ENCODE measurements at places on chromosomes 7 and 10.

- peak; percentile 40 for DNase-seq
These were observed 136.2 kb upstream of the RET start for GRCh38 chr10:42940487-42941294.

GRCh38 chr7:143901332-143901667 lies 676 bp downstream of the TCAF1 start:
- DNase-seq, result no peak

DNA sequence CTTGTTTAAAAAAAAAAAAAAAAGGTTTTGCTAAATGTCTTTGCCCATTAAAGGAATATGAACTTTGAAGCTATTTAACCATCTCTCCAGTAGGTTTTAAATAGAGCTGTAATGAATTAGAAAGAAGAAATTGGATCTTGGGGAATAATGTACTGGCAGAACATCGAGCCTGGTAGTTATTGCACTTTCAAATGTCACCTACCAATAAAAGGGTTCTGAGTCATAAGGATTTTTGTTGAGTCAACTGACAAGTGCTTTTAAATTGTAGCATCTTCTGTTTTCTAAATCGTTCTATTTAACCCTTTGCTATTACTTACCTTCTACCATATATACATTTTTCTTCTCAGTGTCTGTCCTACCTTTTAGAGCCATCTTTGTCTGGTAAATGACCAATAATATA lies 10.7 kb downstream of the CUTC start:
- no peak for DNase-seq

GRCh38 chr7:305410-306151 lies 15.6 kb downstream of the FOXL3 start:
- DNase-seq, result no peak

GRCh38 chr7:5373300-5373699 lies 50.3 kb downstream of the TNRC18 start:
- no peak for DNase-seq

DNA sequence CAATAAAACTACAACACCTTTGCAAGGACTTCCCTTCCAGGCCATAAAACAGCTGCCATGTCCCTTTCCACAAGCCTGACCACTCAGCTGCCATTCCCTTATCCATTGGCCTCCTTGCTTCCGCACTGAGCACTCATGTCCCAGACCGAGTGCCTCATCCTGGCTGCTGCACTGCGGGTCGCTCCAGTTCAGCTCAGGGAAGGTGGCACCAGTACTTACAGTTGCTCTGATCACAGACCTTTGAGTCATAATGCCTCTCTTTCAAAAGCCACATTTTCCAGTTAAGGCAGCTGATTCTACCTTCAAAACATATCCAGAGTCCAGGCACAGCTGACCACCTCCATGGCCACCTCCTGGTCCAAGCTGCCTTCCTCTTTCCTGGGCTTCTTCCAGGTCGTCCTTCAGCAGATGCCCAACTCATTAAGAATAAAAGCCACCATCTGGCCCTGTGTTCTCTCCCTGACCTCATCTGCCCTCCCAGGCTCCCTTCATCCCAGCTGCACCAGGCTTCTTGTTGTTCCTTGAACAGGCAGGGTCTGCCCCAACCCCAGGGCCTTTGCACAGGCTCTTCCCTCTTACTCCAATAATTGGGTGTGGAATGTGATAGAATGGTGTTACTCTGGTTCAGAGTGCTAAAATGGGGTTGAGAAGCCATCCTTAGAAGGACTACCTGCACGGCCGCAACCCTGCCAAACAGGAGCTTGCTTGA lies 64.5 kb downstream of the RAMP3 start:
- DNase-seq, result no peak

DNA sequence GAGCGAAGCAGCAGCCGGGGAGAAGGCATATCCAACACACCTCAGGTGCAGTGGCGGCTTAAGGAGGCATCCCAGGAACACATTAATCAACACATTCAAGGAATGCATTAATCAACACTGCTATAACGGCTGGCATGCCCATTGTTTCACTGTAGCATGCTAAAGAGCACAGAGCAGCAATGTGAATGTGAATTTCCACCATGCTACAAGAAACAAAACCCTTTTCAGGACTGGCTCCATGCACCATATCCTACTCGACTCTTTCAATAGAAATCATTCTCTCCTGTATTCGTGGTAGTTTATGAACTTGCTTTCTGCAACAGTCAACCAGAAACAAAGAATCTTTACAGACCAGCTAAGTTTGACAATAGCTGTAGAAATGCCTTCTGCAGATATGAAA lies 149.0 kb downstream of the NRCAM start:
- DNase-seq, result no peak

DNA sequence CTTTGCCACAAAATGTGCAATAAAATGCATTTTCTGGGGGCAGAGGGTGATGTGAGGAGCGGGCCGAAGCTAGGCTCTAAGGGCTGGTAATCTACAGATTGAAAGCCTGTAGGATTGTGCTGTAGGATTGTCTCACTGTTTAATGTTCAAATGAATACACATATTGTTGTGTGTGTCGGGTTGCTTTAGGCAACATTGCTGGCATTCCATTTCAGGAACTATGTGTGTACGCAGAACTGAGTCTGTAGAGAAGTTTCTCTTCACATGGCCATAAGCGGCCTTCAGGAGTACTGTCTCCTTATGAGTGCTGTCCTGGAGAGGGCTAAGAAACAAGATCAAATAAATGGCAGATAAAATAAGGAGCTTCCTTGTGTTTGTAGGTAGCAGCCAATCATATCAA lies 540.2 kb downstream of the GATA3 start:
- DNase-seq, result no peak

DNA sequence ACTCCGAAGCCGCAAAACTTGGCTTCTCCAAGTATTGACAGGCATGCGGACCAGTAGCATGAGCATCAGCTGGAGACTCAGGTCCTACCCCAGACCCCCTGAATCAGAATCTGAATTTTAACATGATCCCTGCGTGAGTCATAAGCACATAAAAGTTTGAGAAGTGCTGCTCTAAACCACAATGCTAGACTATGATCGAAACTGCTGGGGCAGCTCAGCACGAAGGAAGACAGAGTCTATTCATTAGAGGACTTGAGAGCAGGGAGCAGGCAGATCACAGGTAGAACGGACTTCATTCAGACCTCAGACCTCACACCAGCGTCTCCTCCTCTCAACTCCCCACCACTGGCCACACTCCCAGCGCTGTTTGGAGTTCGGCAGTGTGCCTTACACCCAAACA lies 16.9 kb downstream of the CAMK2G start:
- DNase-seq, result peak; percentile 77

DNA sequence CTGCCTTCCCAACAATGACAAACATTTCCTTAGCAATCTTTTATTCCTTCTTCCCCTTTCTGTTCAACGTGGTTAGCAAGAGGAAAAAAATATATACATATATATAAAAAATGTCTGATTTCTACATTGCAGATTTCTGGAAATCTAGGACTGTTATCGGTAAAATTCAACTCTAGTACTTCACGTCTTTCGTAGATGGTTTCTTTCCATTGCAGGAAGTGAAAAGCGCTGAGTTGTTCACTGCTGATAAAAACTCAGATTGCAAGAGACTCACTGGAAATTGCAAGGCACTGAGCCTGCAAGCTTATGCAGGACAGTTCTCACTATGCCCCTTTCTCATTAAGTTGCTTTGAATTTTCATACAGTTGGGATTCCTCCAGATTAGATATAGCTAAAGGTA lies 23.9 kb downstream of the KIN start:
- DNase-seq, result no peak

GRCh38 chr7:5354460-5355232 lies 69.0 kb downstream of the TNRC18 start:
- no peak for DNase-seq

- DNase-seq, result no peak
These were observed 168.4 kb downstream of the SORCS3 start for GRCh38 chr10:104809288-104810090.

- no peak for DNase-seq
These were observed 8.9 kb downstream of the C10orf53 start for GRCh38 chr10:49688261-49688846.

DNA sequence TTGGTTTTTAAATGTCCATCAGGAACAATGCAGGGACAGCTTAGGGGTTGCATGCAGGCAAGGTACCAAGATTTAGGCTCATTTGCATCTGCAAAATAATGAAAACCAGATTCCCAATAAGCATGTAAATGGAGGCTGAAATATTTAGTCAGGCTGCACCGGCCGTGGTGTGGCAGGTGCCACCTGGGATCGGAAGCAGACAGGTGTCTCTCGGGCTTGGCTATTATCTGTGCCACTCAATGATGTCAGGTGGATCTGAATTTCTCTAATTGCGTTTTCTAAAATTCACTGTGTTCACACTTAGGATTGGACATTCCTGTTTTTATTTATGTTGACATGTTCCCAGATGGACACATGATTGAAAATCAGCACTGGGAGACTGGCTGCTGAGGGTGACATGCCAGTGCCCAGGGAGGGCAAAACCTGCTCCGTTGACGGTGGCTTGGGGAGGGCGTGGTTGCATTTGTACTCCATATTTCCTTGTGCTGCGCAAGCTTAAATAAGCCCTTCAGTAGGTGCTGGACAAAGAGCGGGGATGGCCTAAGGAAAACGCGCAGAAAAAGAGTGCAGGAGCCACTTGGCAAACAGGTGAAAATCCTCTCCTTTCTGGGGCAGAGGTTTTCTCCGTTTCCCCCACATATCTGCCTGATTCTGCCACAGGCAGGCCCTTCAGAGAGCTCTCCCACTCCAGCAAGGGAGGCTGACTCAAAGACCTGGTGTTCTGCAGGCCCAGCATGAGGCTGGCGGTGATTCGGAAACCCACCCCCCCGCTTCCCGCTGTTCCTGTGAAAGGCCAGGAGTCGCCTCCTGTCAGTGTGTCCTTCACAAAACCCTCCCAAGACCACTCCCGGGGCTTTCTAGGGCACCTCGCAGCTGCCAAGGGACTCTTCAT lies 142.5 kb downstream of the WDR37 start:
- DNase-seq, result no peak

DNA sequence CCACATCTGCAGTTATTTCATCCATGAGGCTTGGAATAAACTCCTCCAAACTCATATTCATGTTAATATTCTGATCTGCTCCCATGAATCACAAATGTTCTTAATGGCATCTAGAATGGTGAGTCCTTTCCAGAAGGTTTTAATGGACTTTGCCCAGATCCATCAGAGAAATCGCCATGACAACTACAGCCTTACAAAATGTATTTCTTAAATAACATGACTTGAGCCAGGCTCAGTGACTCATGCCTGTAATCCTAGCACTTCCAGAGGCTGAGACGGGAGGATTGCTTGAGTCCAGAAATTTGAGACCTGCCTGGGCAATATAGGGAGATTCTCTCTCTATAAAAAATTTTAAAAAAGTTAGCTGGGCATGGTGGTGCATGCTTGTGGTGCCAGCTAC lies 102.1 kb upstream of the TMEM168 start:
- no peak for DNase-seq

DNA sequence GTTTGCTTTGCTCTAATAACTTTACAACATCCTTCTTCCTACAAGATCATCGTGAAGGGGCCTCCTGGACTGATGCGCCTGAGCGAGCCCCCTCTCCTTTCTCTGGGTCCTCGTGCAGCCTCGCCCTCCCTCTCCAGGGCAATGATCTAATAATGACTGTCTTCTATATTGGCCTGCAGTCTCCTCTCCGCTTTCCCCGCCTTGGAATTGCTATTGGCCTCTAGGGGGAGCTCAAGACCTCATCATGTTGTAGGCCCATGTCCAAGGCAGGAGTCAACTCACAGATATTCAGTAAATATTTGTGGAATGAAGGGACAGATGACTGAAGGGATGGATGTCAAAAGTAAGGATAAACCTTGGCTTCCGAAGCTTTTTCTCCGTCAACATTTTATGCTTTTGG lies 1180.3 kb downstream of the TYW1 start:
- DNase-seq, result no peak

DNA sequence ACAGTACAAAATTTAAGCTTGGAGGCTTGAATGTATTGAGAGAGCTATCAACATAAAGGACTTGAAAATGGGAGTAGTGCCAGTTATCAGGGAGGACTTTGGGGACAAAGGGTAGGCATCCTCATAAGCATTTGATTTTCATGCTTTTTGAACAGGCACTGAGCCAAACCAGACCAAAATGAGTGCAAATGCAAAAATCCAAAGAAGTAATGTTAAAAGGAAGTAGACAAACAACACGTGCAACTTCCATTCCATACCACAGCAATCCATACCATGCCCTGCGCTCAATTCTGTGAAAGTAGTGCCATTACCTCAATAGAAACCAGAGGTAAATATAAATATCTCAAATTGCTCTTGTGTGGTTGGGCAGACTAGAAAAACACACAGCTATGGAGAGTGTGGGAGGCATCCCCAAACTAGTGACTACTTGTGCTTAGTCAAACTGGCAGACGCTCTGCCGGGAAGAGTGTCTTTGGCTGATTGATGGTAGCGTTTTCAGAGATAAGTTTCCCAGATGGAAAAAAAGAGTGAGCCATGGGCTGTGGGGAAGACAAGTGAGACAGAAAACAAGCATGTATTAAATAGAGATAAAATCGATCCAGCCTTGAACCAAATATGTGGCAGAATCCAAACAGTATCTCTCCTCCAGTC lies 161.5 kb downstream of the CREB5 start:
- DNase-seq, result no peak

GRCh38 chr10:31644931-31645633 lies 283.5 kb downstream of the ARHGAP12 start:
- no peak for DNase-seq

DNA sequence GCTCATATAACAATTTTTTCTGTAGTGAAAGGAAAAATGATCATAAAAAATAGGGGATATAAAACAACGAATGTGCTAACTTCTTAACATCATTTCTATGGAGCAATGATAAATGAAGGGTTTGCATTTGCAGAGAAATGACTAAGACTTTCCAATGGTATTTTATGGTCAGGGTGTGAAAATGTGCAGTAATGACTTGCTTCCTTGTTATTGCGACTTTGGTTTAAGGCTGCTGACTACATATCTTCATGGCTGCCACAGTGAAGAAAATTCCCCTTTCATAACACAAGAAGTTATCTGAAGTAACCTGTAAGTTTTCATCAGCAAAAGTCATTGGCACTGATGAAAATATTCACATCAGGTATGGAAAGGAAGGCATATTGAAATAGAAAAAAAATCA lies 166.1 kb upstream of the NRG3 start:
- DNase-seq, result no peak

GRCh38 chr7:91618776-91619765 lies 261.4 kb downstream of the MTERF1 start:
- DNase-seq, result no peak

GRCh38 chr10:96496281-96496925 lies 17.3 kb downstream of the TLL2 start:
- DNase-seq, result peak; percentile 49

GRCh38 chr10:28217848-28218247 lies 85.0 kb downstream of the MPP7 start:
- DNase-seq, result no peak
